ENCODE measurements at places on chromosomes 1 and 21.

GRCh38 chr1:169102567-169102966 lies 3.9 kb upstream of the ATP1B1 start:
- DNase-seq = peak; percentile 67

GRCh38 chr1:56135864-56136147 lies 443.6 kb downstream of the PLPP3 start:
- DNase-seq = no peak

- DNase-seq = no peak
These were observed 72.3 kb downstream of the TNFSF4 start for GRCh38 chr1:173134800-173135199.

- DNase-seq = peak; percentile 54
These were observed 29.7 kb downstream of the SSBP3 start for GRCh38 chr1:54376430-54377039.

DNA sequence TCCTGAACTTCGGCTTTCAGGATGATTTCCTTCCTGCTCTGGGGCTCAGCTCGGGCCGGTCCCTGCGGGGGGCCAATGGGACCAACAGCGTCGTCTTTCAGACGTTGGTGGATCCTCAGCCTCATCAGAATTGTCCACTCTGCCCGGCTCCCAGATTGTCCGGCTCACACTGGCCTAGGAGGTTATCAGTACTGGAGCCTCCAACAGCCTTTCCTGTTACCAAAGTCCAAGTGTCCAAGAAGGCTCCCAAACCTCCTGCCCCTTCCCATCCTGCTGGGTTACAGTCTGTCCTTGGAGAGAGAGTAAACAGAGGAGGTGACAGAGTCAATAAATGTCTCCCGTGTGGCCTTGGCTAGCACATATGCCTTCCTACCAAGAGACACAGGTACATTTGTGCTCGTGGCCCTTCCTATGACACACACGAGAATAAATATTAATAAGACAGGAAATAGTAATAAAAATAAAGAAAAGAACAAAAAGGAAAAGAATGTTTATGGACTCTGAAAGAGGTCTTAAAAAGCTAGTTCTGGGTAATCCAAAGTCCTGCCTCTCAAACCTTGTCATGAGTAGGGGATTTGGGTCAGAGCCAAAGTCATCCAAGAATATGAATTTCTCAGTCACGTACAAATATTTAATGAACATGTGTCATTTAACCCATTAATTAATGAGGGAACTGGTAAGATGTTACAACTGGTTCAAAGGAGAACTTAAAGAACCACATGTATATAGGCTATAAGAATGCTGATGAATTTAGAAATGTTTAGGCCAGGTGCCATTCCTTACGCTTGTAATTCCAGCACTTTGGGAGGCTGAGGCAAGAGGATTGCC lies 80.8 kb upstream of the SLC2A1 start:
- DNase-seq = peak; percentile 79

DNA sequence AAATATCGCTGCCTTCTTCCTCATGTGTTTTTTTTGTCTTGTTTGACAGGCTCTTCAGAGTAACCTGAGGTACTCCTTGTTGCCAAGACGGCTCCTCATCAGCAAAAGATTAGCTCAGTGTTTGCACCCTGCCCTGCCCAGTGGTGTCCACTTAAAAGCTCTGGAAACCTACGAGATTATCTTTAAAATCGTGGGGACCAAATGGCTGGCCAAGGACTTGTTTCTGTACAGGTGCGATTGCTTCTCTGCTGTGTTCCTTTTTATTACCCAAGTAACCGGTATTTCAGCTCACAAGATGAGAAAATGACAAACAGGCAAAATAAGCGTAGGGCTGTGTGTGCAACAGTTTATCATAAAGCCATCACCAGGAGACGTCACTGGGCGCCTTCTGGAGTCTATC lies 42.4 kb downstream of the DOP1B start:
- DNase-seq = no peak

DNA sequence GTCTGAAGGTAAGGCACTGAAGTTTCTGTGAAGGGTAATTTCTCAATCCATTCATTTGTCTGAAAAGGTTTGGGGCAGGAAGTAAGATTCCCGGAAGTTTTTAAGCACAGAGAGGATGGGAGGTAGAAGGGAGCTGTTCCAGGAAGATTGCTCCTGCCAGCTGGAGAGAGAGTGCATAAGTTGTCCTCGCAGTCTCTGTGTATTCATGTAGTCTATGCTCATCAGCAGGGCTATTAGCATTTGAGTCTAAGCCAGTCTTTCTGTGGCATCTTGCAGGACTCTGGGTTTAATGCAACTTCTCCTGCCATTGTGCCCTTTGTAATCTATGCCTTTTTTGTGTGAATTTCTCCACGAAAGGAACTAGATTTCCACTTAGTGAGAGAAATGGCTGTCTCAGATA lies 140.8 kb upstream of the FGGY start:
- DNase-seq = no peak

- no peak for DNase-seq
These were observed 37.2 kb downstream of the ETNK2 start for GRCh38 chr1:204114606-204115005.

DNA sequence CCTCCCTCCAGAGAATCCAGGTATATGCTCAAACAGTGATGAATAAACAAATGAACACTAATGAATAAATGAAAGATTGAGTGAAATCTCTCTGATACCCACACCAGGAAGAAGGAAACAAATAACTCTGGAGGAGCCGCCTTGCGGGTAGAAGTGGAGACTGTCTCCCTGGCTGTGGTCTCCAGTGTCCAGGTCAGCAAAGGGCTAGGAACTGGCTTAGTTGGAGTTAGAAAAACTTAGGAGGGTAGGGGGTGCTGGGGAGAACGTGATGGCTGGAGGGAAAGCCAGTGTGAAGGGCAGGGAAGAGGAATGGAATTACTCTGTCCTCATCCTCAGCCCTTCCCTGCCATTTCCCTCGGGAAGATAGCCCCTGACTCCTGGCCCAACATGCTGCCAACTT lies 537 bp downstream of the RHBDL2 start:
- DNase-seq = no peak

GRCh38 chr1:67843746-67844145 lies 10.5 kb upstream of the GNG12 start:
- DNase-seq = no peak

- DNase-seq = peak; percentile 70
These were observed 39.4 kb upstream of the SPOCD1 start for GRCh38 chr1:31855038-31855845.

GRCh38 chr21:44858291-44858690 lies 15.2 kb downstream of the PTTG1IP start:
- no peak for DNase-seq

DNA sequence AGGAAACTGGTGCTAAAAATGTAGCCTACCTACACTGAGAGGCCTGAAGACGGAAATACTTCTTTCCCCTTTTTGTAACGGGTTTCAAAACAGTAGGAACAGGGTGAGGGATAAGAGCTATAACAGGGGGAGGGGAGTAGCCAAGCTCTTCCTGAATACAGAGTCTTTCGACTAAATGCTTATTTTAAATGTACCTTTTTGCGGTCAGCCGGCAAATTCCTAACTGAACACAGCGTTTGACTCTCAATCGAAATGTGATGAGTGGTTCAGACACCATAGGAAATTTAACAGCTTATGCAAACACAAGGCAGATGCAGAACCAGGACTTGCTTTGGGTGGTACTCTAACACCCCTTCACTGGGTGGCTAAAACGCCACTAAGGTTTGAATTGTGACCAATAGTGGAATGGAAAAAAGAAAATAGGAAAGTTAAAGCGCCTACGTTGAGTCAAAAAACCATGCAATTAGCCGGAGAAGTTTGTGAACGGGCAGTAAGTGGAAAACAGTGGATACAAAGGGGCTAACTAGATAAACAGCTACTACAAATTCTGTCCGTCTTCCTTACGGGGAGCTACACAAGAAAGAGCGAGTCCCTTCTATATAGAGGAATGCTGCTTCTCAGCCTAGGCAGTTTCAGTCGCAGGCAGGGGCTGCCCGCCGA lies 1.7 kb downstream of the EGLN1 start:
- DNase-seq = peak; percentile 46
